ENCODE measurements at places on chromosomes 16 and 17.
A peak's percentile ranks its signal among the peaks of the same experiment; 100 is the strongest.

GRCh38 chr17:9766970-9767369, 24.4 kb downstream of the DHRS7C start:
- no peak for DNase-seq

- DNase-seq: no peak
These were observed 21.8 kb downstream of the DRC3 start for GRCh38 chr17:17994271-17995069.

DNA sequence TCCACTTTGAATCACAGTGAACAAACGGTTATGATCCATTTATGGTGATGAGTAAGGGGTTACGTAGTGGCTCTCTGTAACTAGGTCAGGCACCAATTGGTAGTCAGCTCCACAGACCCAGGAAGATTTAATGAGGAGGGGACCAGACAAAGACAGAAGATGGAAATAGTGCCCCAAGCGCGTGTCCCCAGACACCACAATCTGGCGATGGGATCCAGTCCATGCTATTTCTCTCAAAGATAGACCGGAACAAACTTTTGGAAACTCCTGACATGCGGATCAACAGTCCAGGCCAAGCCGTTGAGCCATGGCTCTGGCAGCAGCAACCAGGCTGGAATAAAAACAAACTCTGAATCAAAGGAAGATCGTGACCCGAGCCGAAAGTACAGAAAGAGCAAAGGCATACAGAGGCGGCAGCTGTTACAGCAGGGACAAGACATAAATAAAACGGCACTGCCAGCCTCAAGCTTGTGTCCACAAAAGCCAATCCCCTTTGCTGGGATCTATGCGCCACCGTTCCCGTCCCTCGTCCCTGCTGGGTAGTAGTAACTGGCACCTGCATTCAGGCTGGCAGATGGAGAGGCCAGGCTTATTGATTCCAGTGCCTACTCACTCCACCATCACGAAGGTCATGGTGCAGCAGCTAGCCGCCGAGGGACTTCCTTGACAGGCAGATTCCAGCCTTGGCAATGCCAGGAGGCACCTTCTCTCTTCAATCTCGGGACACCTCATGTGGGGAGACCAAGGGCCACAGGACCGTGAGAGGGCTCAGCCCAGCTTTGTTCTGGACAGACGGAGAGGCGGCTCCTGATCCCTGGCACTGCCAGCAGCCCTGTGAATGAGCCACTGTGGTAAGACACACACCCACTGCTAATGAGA, 50.2 kb downstream of the CDH11 start:
- DNase-seq: no peak

DNA sequence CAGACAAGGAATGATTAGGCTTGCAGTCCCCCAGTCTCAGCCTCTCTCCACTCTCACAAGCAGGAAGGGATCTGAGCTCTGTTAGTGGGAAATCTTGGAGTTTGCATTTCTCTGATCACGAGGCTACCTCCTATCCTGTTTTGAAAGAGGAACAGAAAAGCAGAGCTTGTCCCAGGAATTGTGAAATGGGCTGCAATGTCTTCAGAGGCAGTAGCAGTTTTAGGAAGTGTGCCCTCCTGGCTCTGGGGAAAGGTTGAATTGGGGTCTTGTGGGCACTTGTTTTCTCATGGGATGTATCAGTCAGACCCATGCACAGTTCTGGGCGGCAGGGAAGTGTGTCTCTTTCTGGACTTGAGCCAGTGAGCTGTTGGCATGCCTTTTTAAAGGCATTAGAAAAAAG, 22.8 kb downstream of the NUP85 start:
- no peak for DNase-seq

DNA sequence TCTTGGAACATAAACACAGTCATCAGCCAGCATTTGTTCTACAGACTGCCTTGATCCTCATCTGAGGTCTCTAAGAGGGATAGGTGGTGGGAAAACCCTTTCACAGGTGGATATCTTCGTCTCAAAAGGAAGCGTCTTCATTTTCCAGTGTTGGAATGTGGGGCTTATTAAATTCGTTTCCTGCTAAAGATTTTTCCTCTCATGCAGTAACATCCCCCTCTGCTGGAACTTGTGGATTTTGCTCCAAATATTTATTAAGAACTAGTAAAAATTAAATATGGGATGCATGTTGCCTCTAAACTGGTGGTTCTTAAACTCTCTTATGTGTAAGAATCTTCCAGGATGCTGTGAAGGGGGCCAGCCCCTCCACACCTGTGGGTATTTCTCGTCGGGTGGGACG, 20.1 kb upstream of the MLYCD start:
- DNase-seq: no peak

DNA sequence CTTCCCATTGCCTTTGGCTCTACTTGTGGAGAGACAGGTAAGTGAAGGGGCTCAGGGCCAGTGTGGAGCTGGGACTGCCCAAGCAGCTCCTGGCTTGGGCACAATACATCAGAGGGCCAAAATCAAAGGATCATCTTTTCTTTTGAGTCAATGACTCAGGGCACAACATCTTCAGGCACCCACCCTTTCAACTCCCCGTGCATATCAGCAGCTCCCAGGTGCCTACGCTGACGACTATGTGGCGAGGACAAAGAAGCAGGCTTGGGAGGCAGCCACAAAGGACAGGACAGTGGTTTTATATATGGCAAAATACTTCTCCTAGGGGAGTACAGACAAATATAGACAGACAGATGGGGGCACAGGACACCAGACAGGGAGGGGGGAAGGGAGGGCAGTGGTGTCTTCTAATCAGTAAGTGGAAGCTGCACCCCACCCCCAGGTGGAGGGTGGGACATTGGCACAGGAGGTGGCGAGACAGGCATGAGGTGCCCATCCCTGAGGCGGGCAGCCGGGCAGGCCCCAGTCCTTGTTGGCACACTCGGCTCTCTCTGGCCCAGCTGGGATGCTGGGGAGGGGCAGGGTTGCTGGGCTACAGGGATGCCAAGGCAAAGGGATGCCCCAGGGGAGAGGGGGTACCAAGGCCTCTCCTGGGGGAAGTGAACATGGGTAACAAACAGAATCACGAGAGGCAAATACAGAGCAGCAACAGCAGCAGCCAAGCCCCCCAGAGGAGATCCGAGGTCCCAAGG, 7.7 kb upstream of the ARL5C start:
- DNase-seq: no peak

DNA sequence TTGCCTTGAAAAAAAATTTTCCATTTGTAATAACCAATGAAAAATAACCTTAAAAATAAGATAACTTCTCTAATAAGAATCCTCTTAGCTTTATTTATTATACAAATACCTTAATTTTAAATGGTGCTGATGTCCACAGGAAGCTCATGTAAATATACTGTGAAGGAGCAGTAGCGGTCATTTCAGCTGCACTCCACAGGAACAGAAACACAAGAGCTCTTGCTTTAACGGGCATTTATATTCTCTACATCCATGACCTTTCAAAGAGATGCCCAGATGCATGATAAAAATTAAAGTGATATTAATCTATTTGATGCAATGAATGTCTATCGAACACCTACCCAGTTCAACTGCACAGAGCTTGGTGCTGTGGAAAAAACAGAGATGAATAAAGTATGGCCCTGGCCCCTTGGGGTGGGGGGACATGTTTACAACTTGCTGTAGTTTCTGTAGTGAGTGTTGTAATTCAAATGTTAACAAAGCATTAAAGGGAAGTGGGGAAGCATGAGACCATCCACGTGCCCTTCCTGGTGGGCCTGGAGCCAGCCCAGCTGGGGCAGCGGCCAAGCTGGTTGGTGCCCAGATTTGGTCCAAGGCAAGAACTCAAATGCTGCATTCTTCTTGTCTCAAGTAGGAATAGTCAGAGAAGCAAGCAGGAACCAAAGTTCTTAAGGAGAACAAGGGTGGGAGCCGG, 47.9 kb downstream of the IQCK start:
- DNase-seq: no peak

- no peak for DNase-seq
These were observed 7.8 kb downstream of the MLYCD start for GRCh38 chr16:83906683-83907082.

DNA sequence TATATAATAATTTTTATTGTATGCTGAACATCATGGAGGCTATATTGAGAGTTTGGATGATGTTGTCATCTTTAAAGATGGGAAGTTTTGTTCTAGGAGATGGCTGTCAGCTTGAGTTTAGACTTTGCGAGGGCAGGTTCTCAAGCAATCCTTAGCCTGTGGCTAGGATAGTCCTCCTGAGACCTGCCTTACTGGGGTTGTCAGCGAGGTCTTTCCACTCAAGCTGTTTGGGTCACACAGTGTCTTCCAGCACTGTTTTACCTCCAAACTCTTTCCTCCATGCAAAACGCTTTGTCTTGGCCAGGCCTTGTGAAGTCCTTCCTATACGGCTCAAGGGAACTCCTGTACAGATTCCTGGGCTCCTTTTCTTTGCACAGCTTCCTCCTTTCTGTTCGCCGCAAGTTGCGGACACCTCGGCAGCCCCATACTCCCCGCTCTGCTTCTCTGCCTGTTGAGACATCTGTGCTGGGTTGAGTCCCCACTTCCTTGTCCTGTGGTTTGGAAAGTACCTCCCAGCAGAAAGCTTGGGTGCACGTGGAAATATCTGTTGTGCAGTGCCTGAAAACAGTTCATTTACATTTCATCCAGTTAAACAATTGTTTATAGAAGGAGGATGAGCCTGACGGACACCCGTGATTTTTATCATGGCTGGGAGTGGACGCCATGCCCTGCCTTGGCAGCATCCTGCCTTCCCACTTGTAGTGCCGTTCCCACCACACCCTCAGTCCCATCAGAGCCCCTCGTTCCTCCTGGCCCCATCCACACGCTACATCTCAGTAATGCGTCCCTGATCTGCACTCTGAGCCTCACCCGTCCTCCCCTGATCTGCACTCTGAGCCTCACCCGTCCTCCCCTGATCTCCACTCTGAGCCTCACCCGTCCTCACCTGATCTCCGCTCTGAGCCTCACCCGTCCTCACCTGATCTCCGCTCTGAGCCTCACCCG, 55.0 kb upstream of the CBFA2T3 start:
- peak; percentile 45 for DNase-seq

DNA sequence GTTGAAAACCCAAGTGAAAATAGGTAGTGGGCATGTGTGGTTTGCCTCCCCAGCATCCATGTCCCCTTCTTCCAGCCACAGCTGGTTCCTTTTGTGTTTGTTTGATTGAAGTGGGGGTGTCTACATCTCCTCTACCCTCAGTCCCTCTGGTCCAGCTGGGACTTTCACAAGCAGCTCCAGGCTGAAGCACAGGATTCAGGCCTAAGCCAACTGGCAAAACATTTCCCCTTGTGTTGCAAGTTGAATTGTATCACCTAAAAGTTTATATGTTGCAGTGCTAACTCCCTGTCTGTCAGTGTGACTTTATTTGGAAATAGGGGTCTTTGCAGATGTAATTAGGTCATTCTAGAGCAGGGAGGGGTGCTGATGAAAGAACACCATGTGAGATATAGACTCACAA, 205.9 kb upstream of the ASIC2 start:
- DNase-seq: no peak

- DNase-seq: peak; percentile 60
These were observed at the start of gene CHD9 for GRCh38 chr16:53054670-53055485. TSS of gene CHD9 (plus strand) at chr16:53054991. CDS start at chr16:53156090, 101,099 bp downstream.

GRCh38 chr16:10086620-10087019, 95.6 kb downstream of the GRIN2A start:
- no peak for DNase-seq

GRCh38 chr16:27346819-27347218, 33.0 kb downstream of the IL4R start:
- DNase-seq: no peak

GRCh38 chr17:65064452-65065019, 8.0 kb upstream of the GNA13 start:
- DNase-seq: no peak

- DNase-seq: no peak
These were observed 52.7 kb downstream of the CDRT4 start for GRCh38 chr17:15414532-15415306.

- DNase-seq: peak; percentile 35
These were observed 50.5 kb upstream of the AMZ2 start for GRCh38 chr17:68197091-68197996.

- no peak for DNase-seq
These were observed 21.4 kb upstream of the SPNS2 start for GRCh38 chr17:4477255-4477791.
